ENCODE measurements at places on chromosomes 4 and X.
A peak's percentile ranks its signal among the peaks of the same experiment; 100 is the strongest.

GRCh38 chr4:156473151-156473550 is 498.4 kb downstream of the PDGFC start:
- H3K36me3 ChIP-seq: no peaks in the 10 kb centered on the region
- no peak overlapping the region for H3K4me3 ChIP-seq
- no peak for DNase-seq
- H3K4me1 ChIP-seq: no peaks in the 10 kb centered on the region
- no peaks in the 10 kb centered on the region for H3K27me3 ChIP-seq

DNA sequence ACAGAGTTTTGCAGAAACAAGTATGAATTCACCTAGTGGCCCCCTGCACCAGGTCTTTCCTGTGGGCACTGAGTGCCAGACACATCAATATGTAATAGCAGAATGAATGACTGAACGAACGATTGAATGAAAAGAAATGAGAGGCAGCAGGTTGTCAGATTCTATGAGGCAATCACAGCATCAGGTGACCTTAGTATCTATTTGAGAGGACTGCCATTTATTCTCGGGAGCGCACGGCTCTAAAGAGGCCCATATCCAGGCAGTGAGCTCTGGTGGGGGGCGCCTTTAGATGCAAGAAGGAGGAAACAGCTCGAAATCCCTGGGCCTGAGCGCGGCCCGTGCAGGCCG is 528 bp upstream of the SLC25A4 start:
- H3K4me1 ChIP-seq: peaks cover 16% of the 10 kb centered on the region
- no peak for DNase-seq
- H3K36me3 ChIP-seq: peaks cover 3% of the 10 kb centered on the region
- H3K27me3 ChIP-seq: no peaks in the 10 kb centered on the region

GRCh38 chr4:153787061-153787560 is 1.8 kb downstream of the SFRP2 start:
- peaks cover 42% of the 10 kb centered on the region for H3K4me1 ChIP-seq
- DNase-seq: no peak
- peak overlapping the region; percentile 52 for H3K4me3 ChIP-seq
- H3K27me3 ChIP-seq: peaks cover 60% of the 10 kb centered on the region
- H3K27ac ChIP-seq: no peak overlapping the region

GRCh38 chr4:151325111-151325948 is at the start of gene SH3D19:
TSS of gene SH3D19 (minus strand) at chr4:151325605. CDS start at chr4:151325352, 253 bp downstream.
- H3K36me3 ChIP-seq: no peaks in the 10 kb centered on the region
- H3K27me3 ChIP-seq: no peaks in the 10 kb centered on the region
- peak; percentile 84 for DNase-seq
- peaks cover 39% of the 10 kb centered on the region for H3K4me1 ChIP-seq

DNA sequence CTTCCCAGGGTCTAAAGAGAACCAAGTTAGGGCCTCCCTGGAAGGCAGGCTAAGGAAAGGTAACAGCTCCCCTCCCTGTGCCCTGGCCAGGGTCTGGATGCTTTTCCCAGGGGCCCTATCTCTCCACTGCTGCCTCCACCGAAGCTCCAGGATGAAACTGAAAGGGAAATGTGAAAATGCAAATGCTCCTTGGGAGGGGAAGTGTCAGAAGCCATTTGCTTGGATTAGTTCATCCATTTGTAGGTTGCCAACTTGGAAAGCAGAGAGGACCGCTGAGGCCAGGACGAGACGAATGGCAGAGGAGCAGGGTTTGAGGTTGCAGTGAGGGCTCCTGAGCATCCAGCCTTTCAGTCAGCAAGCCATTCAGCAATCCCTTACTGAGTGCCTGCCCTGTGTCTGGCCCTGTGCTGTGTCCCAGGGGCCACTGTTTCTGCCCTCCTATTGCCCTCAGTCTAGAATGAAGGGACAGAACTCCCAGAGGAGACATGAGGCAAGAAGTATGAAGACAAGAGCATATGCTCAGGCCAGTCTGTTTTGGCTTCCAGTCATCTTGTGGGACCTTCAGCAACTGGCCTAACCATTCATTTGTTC is 45.9 kb upstream of the PGRMC1 start:
- no peaks in the 10 kb centered on the region for H3K4me1 ChIP-seq
- H3K4me3 ChIP-seq: no peak overlapping the region
- no peak for DNase-seq
- H3K36me3 ChIP-seq: no peaks in the 10 kb centered on the region
- no peaks in the 10 kb centered on the region for H3K27me3 ChIP-seq

GRCh38 chr4:156685308-156685707 is 286.3 kb downstream of the PDGFC start:
- DNase-seq: no peak
- H3K36me3 ChIP-seq: no peaks in the 10 kb centered on the region
- H3K4me3 ChIP-seq: no peak overlapping the region
- no peak overlapping the region for H3K27ac ChIP-seq

DNA sequence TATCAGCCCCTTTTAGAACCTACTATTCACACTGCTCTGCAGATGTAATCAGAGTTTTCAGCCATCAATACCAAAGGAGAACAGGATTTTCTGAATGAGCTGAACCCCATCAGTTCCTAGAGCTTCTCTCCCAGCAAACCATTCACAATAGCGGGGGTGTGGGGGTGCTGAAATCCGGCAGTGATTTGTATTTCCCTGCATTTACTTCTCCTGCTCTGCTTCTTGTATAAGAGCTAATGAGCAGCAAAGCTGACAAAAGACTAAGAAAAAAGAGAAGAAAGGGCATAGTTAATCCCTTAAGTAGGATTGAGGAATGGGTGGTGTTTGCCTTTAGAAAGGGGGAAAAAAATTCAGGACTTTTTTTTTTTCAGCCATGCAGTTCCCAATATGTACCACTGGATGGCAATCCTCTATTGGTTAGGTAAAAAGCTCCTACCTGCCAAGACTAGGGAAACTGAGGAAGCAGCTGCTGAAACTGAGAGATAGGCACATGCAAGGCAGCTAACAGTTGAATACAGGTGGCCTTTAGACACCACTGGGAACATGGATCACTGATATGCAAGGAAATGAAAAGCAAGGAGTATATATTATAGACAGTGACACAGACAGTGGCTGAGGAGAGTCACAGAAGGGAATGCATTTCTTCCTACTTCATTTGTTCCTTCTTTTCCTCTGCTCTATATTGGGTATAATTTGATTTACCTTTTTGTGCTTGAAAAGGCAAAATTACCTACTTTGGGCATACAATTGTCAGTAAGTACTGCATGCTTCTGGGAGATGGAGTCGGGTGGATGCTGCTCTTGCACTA is 217.9 kb downstream of the HS6ST2 start:
- no peak overlapping the region for H3K27ac ChIP-seq
- H3K27me3 ChIP-seq: no peaks in the 10 kb centered on the region
- no peak overlapping the region for H3K4me3 ChIP-seq

GRCh38 chr4:78592088-78592783 is 40.7 kb downstream of the ANXA3 start:
- H3K4me3 ChIP-seq: no peak overlapping the region
- DNase-seq: no peak
- H3K27ac ChIP-seq: no peak overlapping the region
- H3K4me1 ChIP-seq: no peaks in the 10 kb centered on the region
- no peaks in the 10 kb centered on the region for H3K27me3 ChIP-seq
- no peaks in the 10 kb centered on the region for H3K36me3 ChIP-seq

- H3K27me3 ChIP-seq: no peaks in the 10 kb centered on the region
- peaks cover 56% of the 10 kb centered on the region for H3K4me1 ChIP-seq
- H3K36me3 ChIP-seq: peaks cover 4% of the 10 kb centered on the region
- no peak overlapping the region for H3K4me3 ChIP-seq
- peak overlapping the region; percentile 73 for H3K27ac ChIP-seq
Observed at GRCh38 chr4:87060957-87061356, 126.1 kb downstream of the AFF1 start.

DNA sequence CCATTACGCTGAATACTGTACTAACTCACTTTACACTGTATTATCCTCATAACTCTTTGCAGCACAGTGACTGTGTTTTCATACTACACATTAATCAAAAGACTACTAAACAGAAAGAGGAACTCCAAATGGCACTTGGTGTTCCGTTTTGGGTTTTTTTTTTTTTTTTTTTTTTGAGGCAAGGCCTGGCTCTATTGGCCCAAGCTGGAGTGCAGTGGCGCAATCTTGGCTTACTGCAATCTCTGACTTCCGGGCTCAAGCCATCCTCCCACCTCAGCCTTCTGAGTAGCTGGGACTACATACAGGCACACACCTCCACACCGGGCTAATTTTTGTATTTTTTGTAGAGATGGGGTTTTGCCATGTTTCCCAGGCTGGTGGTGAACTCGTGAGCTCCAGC is 10.7 kb downstream of the KLHL8 start:
- no peaks in the 10 kb centered on the region for H3K27me3 ChIP-seq
- peak overlapping the region; percentile 23 for H3K27ac ChIP-seq
- no peak overlapping the region for H3K4me3 ChIP-seq

GRCh38 chr4:61501812-61502211 is 301.7 kb downstream of the ADGRL3 start:
- H3K27ac ChIP-seq: no peak overlapping the region
- H3K4me1 ChIP-seq: no peaks in the 10 kb centered on the region
- no peaks in the 10 kb centered on the region for H3K27me3 ChIP-seq
- DNase-seq: no peak
- no peak overlapping the region for H3K4me3 ChIP-seq
- H3K36me3 ChIP-seq: no peaks in the 10 kb centered on the region

DNA sequence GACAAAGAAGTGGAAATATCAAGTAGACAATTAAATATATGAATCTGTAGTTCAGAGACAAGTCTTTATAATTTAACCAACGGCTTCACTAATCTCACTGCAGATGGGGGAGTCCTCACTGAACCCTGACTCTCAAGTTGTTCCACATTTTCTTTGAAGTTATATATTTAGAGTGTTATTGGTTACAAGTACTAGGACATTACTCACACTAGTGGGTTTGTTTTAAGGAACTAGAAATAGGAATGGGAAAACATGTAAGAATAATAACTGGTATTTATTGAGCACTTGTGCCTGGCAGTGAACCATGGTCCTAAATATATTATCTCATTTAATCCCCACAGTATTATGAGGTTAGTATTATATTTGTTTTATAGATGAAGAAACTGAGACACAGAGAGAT is 22.0 kb downstream of the MND1 start:
- H3K27me3 ChIP-seq: no peaks in the 10 kb centered on the region
- no peak overlapping the region for H3K27ac ChIP-seq
- H3K4me3 ChIP-seq: no peak overlapping the region
- DNase-seq: no peak
- H3K36me3 ChIP-seq: no peaks in the 10 kb centered on the region

DNA sequence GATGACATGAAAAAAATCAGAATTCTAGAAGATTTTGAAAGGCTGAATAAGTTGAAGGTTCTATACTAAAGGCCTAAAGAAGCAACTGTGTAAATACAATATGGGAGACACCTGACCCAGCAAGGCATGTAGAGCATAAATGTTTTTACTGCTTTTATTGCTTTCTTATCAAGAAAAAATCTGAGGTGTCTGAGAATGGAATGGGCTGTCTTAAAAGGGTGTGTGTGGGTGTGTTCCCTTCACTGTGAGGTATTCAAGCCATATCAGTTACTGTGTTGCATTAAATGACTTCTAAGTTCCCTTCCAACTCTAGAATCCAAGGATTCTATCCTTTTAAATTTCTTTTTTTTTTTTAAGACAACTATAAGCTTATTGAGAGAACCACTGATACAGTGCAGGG is 15.7 kb downstream of the ATP8A1 start:
- no peak overlapping the region for H3K4me3 ChIP-seq
- no peaks in the 10 kb centered on the region for H3K4me1 ChIP-seq
- no peaks in the 10 kb centered on the region for H3K36me3 ChIP-seq
- no peaks in the 10 kb centered on the region for H3K27me3 ChIP-seq
- no peak for DNase-seq
- no peak overlapping the region for H3K27ac ChIP-seq

- DNase-seq: no peak
- H3K27ac ChIP-seq: no peak overlapping the region
- no peaks in the 10 kb centered on the region for H3K4me1 ChIP-seq
Observed at GRCh38 chrX:10516781-10517322, 103.5 kb downstream of the MID1 start.

GRCh38 chrX:134646691-134647090 is 11.6 kb downstream of the PLAC1 start:
- no peaks in the 10 kb centered on the region for H3K27me3 ChIP-seq
- H3K4me3 ChIP-seq: no peak overlapping the region
- H3K36me3 ChIP-seq: no peaks in the 10 kb centered on the region
- H3K27ac ChIP-seq: no peak overlapping the region
- DNase-seq: no peak

GRCh38 chr4:148497258-148497657 is 55.0 kb upstream of the NR3C2 start:
- no peaks in the 10 kb centered on the region for H3K27me3 ChIP-seq
- no peaks in the 10 kb centered on the region for H3K4me1 ChIP-seq
- DNase-seq: no peak
- no peaks in the 10 kb centered on the region for H3K36me3 ChIP-seq
- H3K27ac ChIP-seq: no peak overlapping the region

DNA sequence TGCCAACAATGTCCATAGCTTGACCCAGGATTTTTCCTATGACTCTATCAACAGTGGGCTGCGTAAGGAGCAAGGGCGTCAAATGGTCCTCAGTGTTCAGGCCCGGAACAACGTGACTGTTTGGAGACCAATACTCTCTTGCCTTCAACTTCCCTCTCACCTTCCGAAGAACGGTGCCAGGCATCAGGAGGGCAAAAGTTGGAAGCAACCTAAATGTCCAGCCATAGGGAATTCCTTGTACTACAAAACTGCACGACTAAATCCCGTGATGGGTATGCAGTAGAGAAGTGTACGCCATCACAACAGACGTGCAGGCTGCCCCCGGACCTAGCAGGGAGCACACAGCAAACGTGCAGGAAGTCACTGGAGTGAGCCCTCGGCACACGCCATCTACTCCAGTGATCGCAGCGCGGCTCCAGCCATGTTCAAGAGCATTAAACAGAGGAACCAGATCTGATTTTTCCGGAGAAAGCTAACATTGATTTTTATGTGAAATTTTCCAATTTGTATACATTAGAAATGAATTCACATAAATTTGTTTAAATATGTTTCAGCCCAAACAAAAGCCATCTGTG is 79.0 kb downstream of the JAKMIP1 start:
- no peak for DNase-seq
- no peak overlapping the region for H3K27ac ChIP-seq
- no peak overlapping the region for H3K4me3 ChIP-seq
- peaks cover 7% of the 10 kb centered on the region for H3K27me3 ChIP-seq

DNA sequence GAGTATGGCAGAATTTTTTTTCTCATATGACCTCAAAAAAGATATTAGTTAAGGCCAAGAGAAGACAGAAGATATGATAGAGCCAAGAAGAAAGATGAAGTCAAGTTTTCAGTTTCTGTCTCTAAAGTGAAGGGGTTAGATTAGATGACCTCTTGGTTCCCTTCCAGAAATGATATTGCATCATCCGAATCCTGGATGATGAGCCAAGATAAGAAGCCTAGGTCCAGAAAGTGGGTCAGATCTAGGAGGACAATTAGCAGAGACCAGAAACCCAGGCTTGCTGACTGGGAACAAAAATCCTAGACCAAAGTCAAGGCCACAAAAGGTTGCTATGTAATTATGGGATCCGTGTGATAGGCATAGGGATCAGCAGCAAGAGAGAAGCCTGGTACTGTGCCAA is 20.2 kb downstream of the SATL1 start:
- H3K27ac ChIP-seq: no peak overlapping the region
- no peaks in the 10 kb centered on the region for H3K27me3 ChIP-seq
- no peaks in the 10 kb centered on the region for H3K4me1 ChIP-seq
- DNase-seq: no peak
- no peak overlapping the region for H3K4me3 ChIP-seq

GRCh38 chrX:11197671-11198070 is 86.5 kb downstream of the HCCS start:
- H3K4me1 ChIP-seq: peaks cover 4% of the 10 kb centered on the region
- no peaks in the 10 kb centered on the region for H3K27me3 ChIP-seq
- no peak overlapping the region for H3K4me3 ChIP-seq
- no peak for DNase-seq
- no peak overlapping the region for H3K27ac ChIP-seq
- no peaks in the 10 kb centered on the region for H3K36me3 ChIP-seq

GRCh38 chrX:129549124-129549523 is 9.1 kb downstream of the OCRL start:
- no peaks in the 10 kb centered on the region for H3K4me1 ChIP-seq
- H3K36me3 ChIP-seq: no peaks in the 10 kb centered on the region
- no peaks in the 10 kb centered on the region for H3K27me3 ChIP-seq
- no peak overlapping the region for H3K27ac ChIP-seq
- DNase-seq: no peak

All from suprapubic skin (tissue), 4 donors.